ENCODE measurements at places on chromosomes 16 and 17.

- DNase-seq, result no peak
Observed at GRCh38 chr17:18300725-18301480, 13.9 kb downstream of the TOP3A start.

DNA sequence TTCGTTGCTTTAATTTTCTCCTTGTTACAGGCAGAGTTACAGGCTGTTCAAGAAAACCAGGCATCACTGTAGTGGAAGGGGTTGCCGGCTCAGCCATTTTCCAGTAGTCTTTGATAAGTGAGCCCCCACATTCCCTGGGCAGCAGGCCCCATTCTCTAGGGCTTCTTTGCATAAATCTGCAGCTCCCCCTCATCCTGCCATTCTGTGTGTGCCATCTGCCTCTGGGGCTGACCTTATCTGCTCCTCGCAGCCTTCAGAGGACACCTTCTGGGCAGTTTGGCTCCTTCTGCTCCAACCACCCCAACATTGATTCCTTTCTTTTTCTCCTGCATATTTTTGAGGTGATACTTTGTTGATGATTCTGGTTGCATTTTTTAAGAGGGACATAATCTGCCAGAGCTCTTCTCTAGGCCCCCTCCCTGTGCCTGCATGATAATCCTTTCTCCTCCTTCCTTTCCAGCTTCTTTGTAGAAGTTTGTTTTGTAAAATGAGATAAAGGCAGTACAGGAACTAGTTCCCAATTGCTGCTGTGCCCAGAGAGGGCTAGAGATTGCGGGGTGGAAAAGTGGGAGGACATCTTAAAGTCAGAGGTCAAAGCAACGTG, 17.1 kb downstream of the RND2 start:
- no peak for DNase-seq

- DNase-seq, result no peak
Observed at GRCh38 chr17:78032166-78032565, 73.7 kb downstream of the TNRC6C start.

- no peak for DNase-seq
Observed at GRCh38 chr16:50144211-50144610, 8.9 kb upstream of the TENT4B start.

DNA sequence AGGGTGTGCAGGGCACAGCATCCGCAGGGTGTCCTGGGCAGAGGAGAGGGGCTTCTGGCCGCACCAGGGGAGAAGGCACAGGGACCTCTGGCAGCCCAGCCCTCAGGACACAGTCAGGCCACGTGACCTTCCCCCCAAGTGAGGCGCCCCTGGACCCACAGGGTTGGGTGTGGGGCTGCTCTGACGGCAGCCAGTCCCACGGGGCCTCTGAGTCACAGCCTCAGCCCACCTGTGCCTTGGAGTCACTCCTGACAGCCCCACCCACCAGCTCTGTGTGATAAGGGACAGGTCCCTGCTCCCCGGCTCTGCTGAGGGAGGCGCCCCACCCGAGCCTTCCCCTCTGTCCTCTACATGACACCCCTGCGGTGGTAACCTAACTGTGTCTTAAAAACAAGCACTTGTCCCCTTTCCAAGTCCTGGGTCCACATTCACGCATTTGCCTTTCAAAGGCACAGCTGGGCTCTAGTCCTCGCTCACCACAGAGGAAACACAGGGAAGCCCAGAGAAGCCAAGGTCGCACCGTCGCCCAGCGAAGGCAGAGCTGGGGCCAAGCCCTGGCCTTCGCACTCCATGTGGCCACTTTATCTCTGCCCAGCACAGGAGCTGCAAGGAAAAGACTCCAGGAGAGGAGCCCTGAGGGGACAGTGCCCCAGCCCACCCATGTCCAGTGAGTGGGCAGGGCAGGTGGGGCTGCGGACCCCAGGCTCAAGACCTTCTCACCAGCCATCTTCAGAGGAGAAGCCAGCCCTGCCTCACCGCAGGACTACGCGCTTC, 5.1 kb upstream of the NPTX1 start:
- no peak for DNase-seq

DNA sequence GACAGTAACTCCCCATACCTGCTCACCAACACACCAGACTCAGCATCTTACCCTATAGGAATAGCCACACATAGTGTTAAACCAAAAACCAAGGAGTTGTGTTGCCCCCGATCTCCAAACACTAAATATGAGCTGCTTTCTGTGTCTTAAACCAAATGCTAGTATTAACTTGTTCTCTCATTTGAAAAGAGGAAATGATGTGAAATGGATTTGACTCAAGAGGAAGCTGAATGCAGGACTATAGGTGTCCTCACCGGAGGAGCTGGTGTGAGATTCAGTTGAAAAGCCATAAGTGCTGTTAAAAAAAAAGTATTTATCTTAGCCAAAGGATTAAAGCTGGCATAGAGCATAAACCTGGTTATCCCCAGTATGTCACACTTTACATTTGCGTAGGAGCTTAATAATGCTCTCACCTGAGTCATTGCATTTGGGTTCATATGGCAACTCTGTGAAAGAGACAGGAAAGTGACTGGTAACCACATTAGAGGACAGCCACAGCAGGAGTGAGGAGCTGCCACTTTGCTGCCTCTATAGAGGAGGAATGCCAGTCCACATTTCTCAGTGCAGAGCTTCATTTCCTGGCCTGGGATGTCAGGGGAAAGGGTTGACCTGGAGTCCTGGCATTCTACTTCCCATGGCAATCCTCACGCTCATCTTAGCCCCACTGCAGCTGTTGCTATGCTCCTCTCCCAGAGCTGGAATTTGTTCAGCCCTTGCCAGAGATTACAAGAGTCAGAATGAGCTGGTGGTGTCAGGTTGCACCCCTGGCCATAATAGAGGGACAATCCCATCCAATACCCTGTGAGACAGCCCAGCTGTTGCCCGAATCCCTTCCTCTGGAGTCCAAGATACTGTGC, 143.3 kb upstream of the ANKFN1 start:
- DNase-seq, result no peak

GRCh38 chr17:17723354-17724261, 42.4 kb downstream of the RAI1 start:
- no peak for DNase-seq

DNA sequence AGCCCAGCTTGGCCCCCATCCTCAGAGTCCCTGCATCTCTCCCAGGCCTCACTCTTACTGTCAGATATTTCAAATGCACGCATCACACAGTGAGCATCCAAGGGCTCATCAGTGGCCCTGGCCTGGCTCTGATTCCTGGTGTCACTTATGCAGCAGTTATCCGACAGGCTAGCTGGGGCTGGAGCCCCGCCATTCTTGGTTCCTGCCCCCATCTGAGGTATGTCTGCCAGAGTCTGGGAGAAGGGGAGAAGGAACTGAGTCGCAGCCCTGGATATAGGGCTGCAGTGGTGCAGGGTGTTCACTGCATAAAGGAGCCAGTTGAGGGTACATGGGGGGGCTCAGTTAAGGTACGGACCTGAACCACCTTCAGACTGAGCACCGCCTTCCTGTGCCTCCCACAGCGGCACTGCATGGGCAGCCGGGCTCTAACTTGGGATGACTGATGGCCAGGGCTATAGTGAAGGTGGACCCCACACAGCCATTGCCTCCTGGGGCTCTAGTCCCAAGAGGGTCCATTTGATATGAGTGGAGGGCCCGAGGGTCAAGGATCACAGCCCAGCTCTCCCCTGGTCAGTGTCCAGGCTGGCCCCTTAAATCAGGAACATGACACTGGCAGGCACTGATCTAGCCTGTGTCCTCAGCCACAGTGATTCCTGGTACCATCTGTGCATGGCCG, 1.8 kb upstream of the RASD1 start:
- DNase-seq, result no peak

DNA sequence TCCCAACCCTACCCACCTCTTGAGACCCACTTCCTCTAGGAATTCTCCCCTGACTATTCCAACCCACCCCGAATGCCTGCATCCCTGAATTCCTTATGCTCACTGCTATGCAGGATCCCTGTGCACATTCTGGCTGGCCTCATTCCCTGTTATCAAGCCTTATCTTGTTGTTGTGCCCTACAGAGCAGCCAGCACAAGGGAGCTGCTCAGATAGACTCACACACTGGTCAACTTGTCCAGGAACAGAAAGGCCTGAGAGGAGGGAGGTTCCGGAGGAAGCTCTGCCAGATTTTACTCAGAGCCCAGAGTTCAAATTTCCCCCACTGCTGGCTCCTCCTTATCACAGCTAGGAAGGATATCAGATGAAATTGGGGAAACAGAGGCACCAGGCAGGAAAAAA, 24.8 kb upstream of the MYO18A start:
- no peak for DNase-seq

All from NK-92 treated with Interleukin-12 subunit alpha and Interleukin-12 subunit beta, amount 100 ng/mL, for 24 hours (cell line).